Eye (tissue), 1 donor: ENCODE measurements at places on chromosomes 6 and 20.

DNA sequence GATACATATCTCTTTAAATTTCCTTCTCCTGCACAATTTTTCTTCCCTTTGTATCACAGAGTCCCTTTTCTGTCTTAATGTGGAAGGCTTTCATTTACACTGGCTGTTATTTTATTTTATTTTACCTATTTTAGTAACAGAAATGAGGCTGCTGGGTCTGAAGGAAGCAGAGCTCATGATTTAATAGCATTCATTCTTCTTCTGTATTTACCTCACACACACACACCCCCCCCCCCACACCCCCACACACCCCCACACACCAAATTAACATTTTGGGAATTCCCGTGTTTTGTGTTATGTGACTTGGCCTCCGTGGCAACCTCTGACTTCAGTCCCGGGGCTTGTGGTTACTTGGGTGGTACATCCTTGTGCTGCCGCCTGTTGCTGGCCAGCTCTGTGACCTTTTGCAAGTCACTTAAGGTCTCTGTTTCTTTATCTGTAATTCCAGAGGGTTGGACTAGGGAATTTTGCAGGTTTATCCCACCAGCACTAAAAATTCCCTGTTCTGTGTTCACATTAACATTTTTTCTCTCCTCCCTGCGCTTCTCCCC is 108.8 kb downstream of the TIAM2 start:
- no peak for DNase-seq

GRCh38 chr20:15191082-15191723 is 853.8 kb upstream of the FLRT3 start:
- no peak for DNase-seq

DNA sequence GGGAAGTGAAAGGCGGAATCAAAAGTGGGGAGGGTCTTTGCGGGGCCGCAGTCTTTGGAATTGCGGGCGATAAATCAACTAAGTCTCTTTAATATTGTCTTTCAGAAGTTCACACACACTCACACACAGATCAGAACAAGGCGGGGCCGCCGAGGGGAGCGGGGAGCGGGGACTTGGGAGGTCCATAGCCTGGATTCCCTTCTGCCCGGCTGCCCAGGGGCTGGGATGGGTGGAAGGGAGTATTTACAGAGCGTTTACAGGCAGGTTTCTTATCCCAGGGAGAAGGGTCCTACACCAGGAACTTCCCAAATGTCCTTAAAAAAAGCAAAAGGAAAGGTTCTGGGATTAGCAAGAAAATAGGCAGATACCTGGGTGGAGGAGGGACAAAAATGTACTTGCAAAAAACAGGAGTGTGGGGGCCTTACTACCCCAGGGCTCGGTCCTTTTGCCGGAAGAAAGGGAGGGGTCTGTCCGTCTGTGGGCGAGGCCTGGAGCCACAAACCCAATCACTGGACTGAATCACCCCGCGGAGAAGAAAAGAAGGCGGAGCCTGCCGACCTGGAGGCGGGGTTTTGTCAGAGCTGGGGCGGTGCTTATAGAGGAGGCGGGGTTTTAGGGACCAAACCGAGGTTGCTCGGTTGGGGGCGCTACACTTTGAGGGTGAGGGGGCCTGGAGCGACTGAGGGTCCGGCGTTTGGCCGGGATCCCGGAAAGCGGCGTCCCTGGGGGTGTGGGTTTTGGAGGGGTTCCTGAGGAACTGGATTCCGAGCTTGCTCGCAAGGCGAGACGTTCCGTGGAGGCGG is 3.2 kb downstream of the PRRT1 start:
- DNase-seq = peak; percentile 91

- peak; percentile 95 for DNase-seq
Observed at GRCh38 chr6:69232911-69233448, 563.8 kb downstream of the LMBRD1 start.

DNA sequence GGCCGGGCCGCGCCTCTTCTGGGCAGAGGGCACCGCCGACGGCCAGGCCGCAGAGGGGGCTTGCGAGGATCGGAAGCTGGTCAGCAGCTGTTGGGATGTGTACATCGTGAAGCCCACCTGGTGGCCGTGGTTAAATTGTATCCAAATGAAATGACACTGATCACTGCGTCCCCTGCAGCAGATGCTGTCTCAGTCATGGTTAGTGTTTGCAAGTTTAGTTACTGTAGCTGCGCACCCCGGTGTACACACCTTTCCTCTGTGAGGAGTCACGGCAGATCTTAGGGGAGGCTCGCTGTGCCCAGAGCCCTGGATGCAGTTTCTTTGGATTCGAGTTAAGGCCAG is 653 bp downstream of the NAA20 start:
- peak; percentile 30 for DNase-seq

DNA sequence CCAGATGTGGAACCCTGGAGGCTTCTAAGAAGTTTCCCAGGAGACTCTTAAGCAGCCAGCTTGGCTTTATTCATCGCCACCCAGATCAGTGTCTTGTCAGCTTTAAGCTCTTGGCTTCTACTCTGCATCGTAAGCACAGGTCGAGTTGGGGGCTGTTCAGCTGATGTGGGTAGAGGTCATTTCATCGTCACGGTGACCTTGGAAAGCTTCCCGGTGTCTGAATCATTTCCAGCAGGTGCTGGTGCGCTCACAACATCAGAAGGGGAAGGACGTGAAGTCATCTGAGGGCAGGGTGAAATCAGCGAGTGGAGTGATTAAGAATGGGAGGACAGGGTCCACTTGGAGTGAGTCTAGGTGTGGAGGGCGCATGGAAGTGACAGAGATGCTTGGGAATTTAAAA is 112.6 kb downstream of the SASH1 start:
- DNase-seq = no peak

GRCh38 chr20:45833030-45833882 is at the start of gene SNX21:
Gene SNX21, plus strand, starts transcription at chr20:45833799. Its CDS starts 121 bp downstream, at chr20:45833920.
- peak; percentile 89 for DNase-seq

DNA sequence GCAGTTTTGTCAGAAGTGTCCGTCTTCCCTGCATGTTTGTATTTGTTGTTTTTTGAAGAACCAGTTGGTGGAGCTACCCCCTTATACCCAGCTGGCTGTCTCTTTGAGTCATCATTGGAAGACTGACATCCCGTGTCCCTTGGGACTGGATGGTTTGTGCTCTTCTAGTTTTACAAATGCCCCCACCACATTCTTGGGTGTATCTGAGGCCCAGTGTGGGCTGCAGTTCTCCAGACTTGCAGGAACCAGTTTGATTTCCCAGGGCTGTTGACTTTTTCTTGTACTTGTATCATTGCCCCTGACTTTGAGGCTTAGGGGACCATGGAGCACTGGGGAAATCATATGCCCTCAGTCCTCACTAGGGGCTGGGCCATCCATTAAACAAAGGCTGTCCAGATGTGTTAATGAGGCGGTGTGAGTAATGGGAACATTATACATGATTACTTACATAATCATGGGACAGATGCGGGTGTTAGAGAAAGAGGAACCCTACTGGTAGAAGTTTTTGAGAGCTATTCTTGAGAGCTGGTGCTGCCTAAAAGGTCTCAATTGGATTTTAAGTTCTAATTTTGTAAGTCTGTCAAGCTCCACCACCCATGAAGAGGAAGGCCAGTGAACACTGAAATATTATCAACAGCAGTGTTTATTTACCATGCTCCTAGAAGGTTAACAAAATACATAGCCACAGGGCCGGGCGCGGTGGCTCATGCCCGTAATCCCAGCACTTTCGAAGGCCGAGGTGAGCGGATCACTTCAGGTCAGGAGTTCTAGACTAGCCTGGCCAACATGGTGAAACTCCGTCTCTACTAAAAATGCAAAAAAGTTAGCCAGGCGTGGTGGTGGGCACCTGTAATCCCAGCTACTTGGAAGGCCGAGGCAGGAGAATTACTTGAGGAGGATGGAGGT is 8.5 kb downstream of the JARID2 start:
- DNase-seq = no peak

DNA sequence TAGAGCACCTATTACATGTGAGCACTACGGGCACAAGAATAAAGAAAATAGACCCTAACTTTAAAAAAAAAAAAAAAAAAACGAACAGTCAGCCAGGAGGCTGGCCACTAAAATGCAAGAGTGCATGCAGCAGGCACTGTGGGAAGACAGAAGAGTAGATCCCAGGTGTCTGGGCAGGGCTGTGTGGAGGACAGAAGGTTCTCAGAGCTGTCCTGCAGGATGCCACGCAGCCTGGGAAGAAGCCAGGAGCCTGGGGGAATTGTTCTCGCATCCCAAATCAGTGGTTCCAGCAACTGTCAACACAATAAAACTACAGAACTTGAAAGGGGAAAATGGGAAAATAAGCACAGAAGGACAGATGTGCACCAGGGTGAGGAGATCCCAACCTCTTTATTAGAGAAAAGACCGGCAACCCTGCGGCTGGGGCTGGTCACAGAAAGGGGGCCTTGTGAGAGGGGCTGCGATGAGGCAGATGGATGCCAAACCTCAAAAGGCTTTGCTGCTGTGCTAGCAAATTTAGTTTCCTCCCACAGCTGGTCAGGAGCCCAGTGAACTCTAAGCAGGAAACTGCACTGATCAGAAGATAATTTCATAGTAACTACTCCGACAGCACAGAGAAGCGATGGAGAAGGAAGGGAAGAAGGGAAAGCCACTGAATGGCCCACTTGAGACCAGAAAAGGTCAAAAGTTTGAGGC is 30.9 kb downstream of the MAP3K5 start:
- peak; percentile 30 for DNase-seq

GRCh38 chr6:48613231-48613949 is 502.4 kb upstream of the PTCHD4 start:
- DNase-seq = no peak

- no peak for DNase-seq
Observed at GRCh38 chr6:167705211-167705750, 121.4 kb upstream of the AFDN start.
